Suppressor macrophage treated with lipopolysaccharide for 4 hours (primary cell): ENCODE measurements at places on chromosomes 13 and 19.

DNA sequence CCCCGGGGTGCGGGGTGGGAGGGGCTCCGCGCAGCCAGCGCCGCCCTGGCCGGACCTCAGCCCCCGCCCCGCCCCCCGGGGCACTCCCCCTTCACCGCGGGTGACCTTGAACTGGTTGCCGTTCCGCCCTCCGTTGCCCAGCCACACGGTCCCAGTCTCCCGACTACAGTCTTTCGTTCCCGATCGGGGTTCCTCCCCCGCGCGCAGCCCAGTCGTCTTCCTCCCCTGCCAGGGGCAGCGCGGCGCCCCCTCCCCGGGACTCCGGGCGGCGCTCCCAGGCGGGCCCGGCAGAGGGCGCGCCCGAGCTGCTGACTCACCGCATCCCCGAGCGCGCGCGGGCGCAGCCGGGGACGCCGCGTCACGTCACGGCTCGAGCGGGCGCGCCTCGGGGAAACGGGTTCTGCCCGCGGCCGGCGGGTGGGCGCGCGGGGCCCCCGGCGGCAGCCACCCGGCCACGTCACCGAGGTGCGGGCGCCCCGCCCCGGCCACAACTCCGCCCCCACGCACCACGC lies 459 bp downstream of the MIDN start:
- peak; percentile 91 for DNase-seq

DNA sequence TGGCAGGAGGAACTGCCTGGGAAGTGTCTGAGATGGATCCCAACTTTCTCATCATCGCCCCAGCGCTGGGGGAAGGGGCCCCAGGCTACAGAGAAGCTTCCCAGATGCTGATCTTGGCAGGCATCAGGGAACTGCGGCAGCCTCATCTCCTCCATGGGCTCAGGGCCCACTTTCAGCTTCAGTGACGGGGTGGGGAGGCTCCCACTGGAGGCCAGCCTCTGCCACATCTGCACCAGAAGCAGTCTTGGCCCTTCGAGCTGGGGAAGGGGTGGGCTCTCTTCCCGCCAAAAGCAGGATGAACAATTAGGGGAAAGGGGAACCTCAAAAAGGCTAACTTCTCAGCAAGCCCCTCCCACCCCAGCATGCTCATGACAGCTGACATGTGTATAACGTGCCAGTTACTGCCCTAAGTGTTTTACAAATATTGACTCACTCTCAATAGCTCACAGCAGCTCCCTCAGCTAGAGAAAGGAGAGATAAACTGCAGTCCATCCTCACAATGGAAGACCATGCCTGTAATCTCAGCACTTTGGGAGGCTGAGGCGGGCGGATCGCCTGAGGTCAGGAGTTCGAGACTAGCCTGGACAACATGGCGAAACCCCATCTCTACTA lies 7.1 kb upstream of the S1PR2 start:
- peak; percentile 58 for DNase-seq

GRCh38 chr13:82687884-82688283 lies 1194.4 kb downstream of the SLITRK1 start:
- DNase-seq, result no peak

DNA sequence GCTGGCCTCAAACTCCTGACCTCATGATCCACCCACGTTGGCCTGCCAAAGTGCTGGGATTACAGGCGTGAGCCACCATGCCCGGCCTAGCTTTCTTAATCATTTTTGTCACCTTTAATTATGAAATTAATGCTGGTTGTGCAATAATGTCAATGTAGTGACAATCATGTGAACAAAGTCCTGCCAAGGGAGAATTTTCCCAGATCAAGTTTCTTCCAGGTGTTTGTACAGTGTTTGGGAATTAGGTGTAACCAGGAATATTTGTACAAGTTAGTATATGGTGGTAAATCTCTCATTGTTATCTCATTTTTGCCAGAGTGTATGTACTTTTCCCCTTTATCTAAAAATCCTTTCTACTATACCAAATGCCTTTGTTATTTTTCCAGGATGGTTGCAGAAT lies 171.1 kb downstream of the UGGT2 start:
- DNase-seq, result no peak

- DNase-seq, result no peak
These were observed 224.7 kb downstream of the ZNF536 start for GRCh38 chr19:30596813-30597399.

DNA sequence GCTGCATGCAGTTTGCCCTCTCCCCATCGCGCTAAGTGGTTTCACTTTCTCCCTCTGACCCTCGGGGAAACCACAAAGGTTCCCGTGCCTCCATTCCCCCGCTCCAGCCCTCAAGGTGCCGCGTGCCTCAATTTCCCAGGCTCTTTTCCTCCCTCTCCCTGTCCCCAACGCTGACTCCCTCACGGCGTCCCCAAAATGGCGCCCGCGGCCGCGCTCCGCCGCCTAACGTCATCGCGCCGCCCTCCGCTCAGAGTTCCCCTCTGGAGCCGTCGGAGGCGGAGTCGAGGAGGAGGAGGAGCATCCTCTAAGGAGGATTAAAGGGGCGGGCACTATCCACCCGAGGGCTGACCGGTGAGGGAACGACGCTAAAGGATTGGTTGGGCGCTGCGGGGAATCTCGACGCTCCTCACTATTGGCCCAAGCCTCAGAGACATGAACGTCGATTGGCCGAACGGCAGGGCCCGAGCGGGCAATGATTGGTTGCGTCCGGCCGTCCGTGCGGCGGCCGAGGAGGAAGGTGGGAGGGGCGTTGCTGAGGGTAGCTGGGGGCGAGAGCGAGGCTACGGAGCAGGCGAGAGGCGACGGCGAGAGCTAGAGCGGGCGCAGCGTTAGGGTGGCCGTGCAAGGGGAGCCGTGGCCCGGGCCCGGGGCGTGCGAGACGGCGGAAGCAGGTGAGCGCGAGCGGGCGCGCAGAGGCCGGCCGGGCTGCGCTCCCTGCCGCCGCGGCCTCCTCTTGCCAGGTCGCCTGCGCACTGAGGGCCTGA lies at the start of gene ZNF574:
ZNF574 (plus strand) TSS at position 551 of the 764 bp plus-strand sequence. CDS start 2,441 bp downstream, outside the sequence.
- DNase-seq, result peak; percentile 100

- DNase-seq, result no peak
These were observed 1.1 kb downstream of the SHANK1 start for GRCh38 chr19:50718255-50719118.

- DNase-seq, result no peak
These were observed 44.0 kb upstream of the FLT1 start for GRCh38 chr13:28538932-28539331.

DNA sequence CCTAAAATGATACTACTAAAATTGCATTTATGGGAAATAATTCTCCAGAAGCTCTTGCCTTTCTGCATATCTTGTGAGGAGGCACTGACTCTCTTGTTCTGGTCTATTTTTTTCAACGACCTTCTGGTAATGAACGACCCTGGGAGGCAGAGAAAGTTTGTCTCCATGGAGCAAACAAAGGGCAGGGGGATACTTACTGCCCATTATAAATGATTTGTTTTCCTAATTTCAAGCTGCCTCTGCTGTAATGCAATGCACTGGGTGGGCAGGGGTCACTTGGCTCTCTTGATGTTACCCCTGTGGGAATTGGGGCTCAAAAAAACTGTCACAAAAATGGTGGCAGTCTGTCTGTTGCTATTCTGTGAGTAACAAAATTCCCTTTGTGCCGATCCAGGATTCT lies 643.2 kb downstream of the LIG4 start:
- DNase-seq, result no peak

DNA sequence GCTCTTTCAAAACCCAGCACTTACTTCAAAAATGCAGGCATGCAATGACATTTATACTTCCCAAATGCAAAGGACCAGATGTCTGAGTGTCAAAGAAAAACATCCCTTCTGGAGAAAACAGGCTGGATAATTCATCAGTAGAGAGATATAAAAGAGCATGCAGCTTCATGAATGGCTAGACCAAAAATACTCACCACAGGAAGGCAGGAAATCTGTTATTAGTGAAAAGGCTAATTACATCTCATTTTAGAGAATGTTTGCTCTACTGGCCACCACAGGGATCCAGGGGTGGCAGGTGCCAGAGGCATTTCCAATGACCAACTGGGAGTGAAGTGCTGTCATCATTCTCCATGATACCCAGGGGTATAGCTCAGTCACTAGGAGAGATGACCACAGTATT lies 106.5 kb downstream of the LHFPL6 start:
- DNase-seq, result no peak

DNA sequence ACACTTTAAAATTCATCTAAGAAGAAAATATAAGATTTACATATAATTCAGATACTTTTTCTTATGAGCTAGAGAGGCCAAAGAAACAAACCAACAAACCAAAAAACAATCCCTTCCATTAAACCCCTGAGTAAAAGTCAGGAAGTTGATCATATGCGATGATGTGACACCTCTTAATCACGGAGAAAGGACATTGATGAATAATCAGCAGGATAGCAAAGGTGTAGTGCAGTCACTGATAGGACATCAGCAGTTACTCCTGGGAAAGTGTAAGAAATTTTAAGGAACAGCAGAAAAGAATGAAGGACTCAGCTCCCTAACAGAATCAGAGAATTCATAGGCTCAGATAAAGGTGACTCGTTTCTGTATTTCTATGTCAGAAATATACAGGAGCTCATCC lies 202.4 kb upstream of the EDNRB start:
- no peak for DNase-seq

- DNase-seq, result no peak
These were observed 1065.8 kb upstream of the SPRY2 start for GRCh38 chr13:81406639-81407292.

- DNase-seq, result no peak
These were observed 38.6 kb upstream of the RNF17 start for GRCh38 chr13:24725379-24725778.

DNA sequence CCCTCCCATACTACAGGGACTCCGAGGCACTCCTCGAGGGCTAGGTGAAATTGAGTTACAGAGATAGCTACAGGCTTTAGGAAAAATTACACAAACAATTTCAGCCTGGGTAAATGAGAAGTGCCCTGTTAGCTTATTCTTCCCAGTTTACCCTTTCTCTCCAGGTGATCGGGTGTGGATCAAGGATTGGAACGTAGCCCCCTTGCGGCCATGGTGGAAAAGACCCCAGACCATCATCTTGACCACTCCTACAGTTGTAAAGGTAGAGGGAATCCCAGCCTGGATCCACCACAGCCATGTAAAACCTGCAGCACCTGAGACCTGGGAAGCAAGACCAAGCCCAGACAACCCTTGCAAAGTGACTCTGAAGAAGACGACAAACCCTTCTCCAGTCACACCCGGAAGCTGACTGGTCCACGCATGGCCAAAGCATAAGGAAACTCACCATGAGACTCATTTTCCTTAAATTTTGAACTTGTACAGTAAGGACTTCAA lies 600.6 kb downstream of the UQCRFS1 start:
- no peak for DNase-seq

DNA sequence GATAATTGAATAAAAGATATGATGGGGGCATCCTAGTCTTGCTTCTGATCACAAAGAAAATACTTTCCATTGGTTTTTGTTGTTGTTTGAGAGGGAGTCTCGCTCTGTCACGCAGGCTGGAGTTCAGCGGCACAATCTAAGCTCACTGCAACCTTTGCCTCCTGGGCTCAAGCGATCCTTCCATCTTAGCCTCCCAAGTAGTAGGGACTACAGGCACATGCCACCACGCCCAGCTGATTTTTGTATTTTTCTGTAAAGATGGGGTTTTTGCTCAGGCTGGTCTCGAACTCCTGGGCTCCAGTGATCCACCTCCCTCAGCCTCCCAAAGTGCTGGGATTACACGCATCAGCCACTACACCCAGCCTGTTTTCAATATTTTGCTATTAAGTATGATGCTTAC lies 17.1 kb upstream of the PSMC4 start:
- DNase-seq, result no peak

GRCh38 chr13:53110181-53110580 lies 81.6 kb downstream of the OLFM4 start:
- DNase-seq, result no peak

DNA sequence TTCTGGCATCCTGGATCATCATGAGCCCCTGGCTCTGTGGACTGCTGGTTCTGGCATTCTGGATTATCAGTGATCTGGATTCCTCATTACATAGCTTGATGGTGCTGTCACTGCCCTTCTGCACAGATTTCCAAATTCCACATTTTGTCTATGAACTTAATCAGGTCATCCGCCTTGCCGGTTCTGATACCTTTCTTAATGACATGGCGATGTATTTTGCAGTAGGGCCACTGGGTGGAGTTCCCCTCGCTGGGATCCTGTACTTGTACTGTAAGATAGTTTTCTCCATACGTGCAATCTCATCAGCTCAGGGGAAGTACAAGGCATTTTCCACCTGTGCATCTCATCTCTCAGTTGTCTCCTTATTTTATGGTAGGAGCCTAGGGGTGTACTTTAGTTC lies 24.4 kb upstream of the OR7C2 start:
- no peak for DNase-seq

- peak; percentile 11 for DNase-seq
These were observed 816.9 kb upstream of the SLC10A2 start for GRCh38 chr13:103883164-103883563.

DNA sequence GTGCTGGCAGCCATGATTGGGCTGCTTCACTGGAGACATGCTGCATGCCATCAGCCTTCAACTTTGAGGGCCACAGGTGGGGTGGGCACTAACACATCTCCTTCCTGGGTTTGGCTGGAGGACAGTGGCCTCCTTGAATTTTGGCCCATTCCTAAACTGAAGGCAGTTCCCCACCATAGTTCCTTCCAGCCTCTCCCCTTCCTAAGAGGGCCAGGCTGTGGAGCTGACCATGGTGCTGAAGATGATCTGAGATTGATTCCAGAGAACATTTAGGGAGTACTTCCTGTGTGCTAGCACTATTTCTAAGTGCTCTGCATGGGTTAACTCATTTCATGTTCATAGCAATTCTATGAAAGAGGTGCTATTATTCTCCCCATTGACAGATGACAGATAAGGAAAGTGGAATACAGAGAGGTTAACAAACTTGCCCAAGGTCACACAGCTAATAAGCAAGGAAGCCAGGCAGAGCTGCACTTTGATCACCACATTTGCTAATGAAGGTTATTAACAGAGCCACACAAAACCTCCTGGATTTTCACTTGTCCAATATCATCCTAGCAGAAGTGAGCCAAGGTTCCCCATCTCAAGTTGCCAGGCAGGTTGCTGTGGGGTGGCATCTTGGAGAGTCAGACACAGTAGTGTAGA lies 175.3 kb downstream of the ZIC5 start:
- DNase-seq, result peak; percentile 26

DNA sequence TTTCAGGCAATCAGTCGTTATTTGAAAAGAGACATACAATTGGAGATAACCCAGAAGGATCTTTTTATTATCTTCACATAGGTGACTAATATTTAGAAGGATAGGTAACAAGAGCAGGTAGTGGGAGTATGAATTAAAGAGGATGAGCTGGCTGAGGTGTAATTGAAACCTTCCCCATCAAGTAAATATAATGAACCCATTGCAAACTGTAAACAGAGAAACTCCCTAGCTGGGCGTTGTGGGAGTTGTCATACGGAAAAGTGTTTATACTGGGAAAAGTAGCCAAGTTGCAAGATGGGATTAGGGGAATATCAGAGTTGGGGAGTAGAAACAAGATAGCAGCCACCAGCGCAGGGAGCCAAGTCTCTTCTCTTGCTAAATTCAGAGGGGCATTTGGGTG lies 448.4 kb downstream of the COG6 start:
- no peak for DNase-seq

- no peak for DNase-seq
These were observed 73.4 kb downstream of the PCDH9 start for GRCh38 chr13:67156723-67157060.

- peak; percentile 36 for DNase-seq
These were observed 64.3 kb downstream of the CACNA1A start for GRCh38 chr19:13441810-13442512.
